Colonic mucosa (tissue), 4 donors: ENCODE measurements at places on chromosomes 3 and 15.

- no peak for DNase-seq
Observed at GRCh38 chr15:61752001-61752400, 308.2 kb downstream of the VPS13C start.

GRCh38 chr3:139307601-139308555 lies 35.9 kb upstream of the MRPS22 start:
- no peak for DNase-seq

GRCh38 chr3:115689928-115690327 lies 66.6 kb downstream of the GAP43 start:
- no peak for DNase-seq

GRCh38 chr3:153127788-153128187 lies 34.2 kb upstream of the RAP2B start:
- DNase-seq = no peak

DNA sequence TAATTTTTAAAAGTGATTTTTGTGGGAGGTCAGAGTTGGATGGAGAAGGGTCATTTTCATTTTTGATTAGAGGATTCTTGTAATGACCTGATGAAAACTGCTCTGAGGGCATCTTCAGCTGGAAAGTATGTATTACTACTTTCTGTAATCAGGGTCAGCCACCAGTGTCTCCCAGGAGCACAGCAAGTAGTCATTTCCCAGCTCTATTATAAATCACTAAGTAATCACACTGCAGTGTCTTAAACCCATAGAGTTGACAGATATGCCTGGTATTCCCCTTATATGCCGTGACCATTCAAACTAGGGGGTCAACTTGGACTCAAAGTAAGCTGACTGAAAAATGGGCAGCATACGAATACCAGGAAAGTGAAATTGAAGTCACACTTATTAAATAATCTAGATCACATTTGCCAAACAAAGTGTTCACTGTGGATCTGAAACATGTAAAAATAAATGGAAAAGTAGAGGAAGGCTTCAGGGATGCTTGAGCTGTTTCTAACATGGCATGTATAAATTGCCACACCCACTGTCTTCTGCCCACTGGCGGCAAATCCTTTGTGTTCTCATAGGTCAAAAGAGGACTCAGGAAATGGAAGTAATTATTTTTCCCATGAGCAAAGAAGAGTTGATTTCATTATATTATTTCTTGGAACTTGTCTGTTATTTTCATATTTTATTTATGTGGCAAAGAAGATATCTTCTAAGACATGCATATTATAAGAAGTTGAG lies 105.7 kb downstream of the MBNL1 start:
- DNase-seq = no peak

DNA sequence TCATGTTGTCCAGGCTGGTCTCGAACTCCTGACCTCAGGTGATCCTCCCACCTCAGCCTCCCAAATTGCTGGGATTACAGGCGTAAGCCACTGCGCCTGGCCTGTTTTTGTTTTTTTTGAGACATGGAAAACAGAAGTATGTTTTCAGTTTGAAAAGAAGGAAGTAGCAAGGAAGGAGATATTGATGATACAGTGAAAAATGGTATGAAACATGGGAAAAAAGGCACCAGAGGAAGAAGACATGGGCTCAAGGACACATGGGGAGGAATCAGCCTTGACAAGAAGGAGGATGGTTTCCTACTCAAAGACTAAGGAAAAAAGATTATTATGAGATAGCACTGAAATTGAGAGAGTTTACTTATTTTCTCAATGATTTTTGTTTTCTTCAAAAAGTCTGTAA lies 30.7 kb downstream of the FMN1 start:
- no peak for DNase-seq

GRCh38 chr3:65758876-65759598 lies 279.7 kb downstream of the MAGI1 start:
- no peak for DNase-seq

- DNase-seq = no peak
Observed at GRCh38 chr3:150059241-150059640, 88.5 kb upstream of the PFN2 start.
